ENCODE measurements at places on chromosomes 1 and 21.
A peak's percentile ranks its signal among the peaks of the same experiment; 100 is the strongest.

GRCh38 chr1:17572264-17572985 lies 32.9 kb downstream of the ARHGEF10L start:
- peak; percentile 69 for DNase-seq

GRCh38 chr1:153560241-153560640 lies 5.4 kb downstream of the S100A2 start:
- DNase-seq: no peak

- DNase-seq: no peak
These were observed 18.0 kb upstream of the ATG4C start for GRCh38 chr1:62765981-62766380.

GRCh38 chr1:240474133-240474614 lies 137.8 kb downstream of the GREM2 start:
- no peak for DNase-seq

DNA sequence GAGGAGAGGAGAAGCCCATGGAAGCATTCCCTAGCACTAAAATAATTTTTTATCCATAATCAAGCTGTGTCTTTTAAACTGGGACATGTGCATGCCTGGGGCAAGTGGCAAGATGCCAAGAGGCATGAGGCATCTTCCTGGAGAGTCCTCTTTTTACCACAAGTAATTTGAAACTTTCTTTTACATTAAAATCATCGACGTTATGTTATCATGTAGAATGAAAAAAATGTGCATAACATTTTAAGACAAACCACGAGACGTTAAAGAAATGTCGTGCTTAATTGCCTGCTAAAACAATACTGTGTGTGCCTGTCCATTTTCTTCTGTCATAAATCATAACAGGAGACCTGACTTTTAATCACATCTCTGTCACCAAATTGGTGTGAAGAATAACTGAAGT lies 1.5 kb downstream of the STYXL2 start:
- DNase-seq: no peak

DNA sequence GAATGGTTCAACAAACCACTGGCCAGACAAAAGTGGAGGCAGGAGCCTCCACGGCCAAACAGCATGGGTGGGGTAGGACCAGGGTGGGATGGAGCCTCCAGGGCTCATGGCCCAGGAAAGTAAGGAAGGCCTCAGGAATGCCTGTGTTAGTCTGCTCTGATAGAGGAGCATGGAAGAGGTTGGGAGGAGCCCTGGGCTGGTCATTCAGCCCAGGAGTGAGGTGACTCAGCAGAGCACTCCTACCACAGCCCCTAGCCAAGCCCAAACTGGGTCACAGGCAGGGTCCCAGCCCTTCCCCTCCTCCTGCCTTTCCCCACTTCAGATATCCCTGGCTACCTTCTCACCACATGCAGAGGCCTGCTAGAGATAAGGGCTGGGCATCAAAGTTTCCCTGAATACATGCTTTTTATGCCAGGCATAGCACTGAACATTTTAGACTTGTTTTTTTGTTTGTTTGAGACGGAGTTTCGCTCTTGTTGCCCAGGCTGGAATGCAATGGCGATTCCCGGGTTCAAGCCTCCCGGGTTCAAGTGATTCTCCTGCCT lies 3.1 kb upstream of the SHISA4 start:
- no peak for DNase-seq

DNA sequence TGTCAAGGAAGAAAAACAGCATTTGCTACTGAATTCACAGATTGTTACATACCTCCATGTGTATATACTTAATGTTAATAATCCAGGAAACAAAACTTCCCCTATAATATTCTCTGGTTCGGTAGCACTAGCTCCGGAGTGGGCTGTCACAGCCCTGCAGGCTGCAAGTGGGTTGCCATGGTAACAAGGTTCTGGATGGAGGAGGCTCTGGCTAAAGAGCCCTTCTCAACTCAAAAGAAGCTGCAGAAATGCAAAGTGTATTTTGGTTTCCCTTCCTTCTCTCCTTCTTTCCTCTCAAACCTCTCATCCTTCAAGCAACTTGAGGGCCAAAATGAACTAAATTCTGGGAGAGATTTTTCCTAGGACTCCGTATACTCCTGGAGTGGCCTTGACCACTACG lies 45.2 kb downstream of the ASTN1 start:
- DNase-seq: no peak

GRCh38 chr1:58072450-58072849 lies 474.1 kb downstream of the OMA1 start:
- DNase-seq: no peak

DNA sequence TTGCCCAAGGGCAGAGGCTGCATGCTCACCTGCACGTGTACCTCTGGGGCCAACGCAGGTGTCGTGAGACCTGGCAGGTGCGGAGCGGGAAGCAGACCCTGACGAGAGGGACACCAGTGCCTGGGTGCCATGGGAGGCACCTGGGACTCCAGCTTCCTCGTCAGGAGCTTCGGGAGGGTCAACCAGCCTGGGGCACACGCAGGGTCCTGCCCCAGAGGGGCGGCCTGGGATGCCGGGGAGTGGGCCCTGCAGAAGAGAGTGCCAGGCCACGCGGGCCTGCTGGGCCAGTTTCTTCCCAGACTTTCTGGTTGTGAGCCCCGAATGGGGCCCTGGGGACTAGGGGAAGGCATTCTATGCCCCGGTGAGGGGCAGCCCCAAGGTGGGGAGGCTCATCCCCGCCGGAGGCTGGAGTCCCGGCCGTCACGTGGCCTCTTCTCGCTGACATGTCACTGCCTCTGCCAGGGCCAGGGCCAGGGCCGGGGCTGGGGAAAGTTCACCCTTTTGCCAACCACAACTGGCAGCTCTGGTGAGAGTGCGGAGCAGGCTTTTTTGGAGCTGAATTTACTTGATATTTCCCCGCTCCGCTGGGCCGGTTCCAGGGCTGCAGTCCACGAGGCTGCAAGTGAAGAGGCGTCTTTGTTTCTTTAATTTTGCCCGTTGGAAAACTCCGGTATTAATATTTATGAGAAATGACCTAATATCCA lies 38.5 kb upstream of the ACTRT2 start:
- DNase-seq: no peak

GRCh38 chr1:74344387-74344786 lies 109.2 kb downstream of the TNNI3K start:
- DNase-seq: no peak

GRCh38 chr1:53419034-53419433 lies 40.2 kb upstream of the DMRTB1 start:
- DNase-seq: no peak

DNA sequence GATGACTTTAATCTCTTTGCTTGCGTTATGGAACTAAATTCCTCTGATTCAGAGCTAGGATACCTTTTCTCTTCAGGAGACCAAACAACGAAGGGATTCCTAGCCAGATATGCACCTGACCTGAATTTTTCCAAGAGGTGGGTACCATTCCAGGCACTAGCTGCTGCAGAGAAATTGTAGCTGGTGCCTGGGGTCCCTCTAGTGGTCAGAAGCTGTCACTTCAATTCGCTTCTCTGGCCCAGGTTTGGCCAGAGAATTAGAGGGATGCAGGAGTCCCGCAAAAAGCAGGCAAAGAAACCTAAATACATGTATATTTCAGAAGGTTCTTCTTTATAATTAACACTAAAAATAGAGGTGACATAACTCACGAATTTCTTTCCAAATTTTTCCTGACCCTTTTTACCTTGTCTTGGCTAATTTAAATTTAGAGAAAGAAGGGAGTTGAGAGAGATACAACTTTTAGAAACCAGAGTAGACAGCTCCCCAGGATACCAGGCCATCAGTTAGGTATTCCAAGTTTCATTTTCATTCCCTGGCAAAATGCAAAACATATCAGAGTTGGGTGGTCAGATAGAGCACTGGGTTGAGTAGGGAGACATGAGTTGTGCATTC lies 9.6 kb downstream of the ACKR1 start:
- peak; percentile 67 for DNase-seq

GRCh38 chr1:179976970-179977651 lies 22.5 kb downstream of the CEP350 start:
- DNase-seq: no peak

GRCh38 chr1:237341391-237341790 lies 299.4 kb downstream of the RYR2 start:
- DNase-seq: no peak

GRCh38 chr1:77824079-77824478 lies 44.6 kb downstream of the MIGA1 start:
- no peak for DNase-seq

DNA sequence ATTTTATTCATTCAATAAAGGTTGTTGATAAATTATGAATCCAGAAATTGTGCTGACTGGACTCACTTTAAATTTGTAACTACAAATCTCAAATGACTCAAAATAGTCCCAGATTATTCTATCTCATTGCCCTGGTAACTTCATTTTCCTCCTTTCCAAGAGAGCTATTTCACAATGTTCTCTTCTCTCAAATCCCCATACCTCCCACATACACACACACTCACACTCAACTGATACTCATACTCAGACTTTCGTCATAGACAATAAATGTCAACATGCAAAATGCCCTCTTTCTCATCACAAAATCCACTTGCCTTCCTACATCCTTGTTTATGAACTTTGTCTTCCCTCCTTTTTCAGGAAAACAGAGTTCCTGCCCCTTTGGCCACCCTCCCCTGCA lies 33.3 kb downstream of the EXTL2 start:
- DNase-seq: no peak

DNA sequence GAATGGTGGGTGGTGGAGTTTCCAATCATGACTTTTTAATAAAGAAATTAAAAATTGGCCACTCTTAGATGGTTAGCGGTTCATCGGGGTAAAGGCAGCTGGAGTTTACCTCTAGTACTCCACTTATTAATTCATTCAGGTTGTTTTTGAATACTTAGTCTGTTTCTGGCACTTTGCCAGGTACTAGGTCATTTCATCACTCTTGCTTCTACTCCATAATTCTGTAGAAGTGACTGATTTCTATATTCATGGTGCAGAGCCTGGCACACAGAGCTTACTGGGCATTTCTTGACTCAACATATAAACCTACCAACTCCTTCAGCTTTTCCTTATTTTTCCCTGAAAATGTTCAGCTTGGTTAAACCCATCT lies 31.5 kb downstream of the FOXD2 start:
- DNase-seq: no peak

Measured in WTC11 (cell line).